ENCODE measurements at places on chromosomes 16 and 17. TPM values are rescaled to one million over a fixed set of nuclear protein-coding genes. Genes with fewer than 3 reads are reported as not detected.

COA3 gene
- total RNA-seq: 72.8 TPM

GRAPL gene
- total RNA-seq: 0.73 TPM

CAVIN1 gene
- total RNA-seq: 288 TPM

HSD11B2 gene
- total RNA-seq: 10.2 TPM

BEAN1 gene
- total RNA-seq: not detected

All from breast epithelium (tissue), 4 donors.